ENCODE measurements at places on chromosomes 4 and X. TPM values are rescaled to one million over a fixed set of nuclear protein-coding genes. Genes with fewer than 3 reads are reported as not detected.

Gene ADH1A
- polyA plus RNA-seq = 1.2 TPM

Gene SHROOM4
- 6.6 TPM for polyA plus RNA-seq

GRCh38 chr4:39821951-39822350, 124.0 kb downstream of the UBE2K start:
- DNase-seq = no peak

GRCh38 chr4:183130328-183131155, 31.5 kb downstream of the WWC2 start:
- DNase-seq = no peak

GRCh38 chr4:80073473-80074008, 512 bp upstream of the ANTXR2 start:
- no peak for DNase-seq

- no peak for DNase-seq
Observed at GRCh38 chr4:152243896-152244595, 291.8 kb downstream of the FBXW7 start.

- DNase-seq = no peak
Observed at GRCh38 chrX:79078114-79078513, 66.4 kb upstream of the GPR174 start.

Gene PRRG3
- polyA plus RNA-seq = 30.0 TPM

GRCh38 chr4:76515975-76516843, 81.2 kb downstream of the SHROOM3 start:
- DNase-seq = no peak

GRCh38 chr4:73589887-73590801, 30.1 kb downstream of the RASSF6 start:
- no peak for DNase-seq

All from muscle of back (tissue), 13 donors.